ENCODE measurements at places on chromosomes 12 and 14. TPM values are rescaled to one million over a fixed set of nuclear protein-coding genes. Genes with fewer than 3 reads are reported as not detected.

Gene CAPZA3
- polyA plus RNA-seq: not detected

Gene CIROP
- polyA plus RNA-seq: not detected

Gene DDX11
- polyA plus RNA-seq: 13.8 TPM

- peaks cover 58% of the 10 kb centered on the region for H3K4me1 ChIP-seq
- H3K27ac ChIP-seq: peak overlapping the region; percentile 98
- H3K4me3 ChIP-seq: peak overlapping the region; percentile 95
- peak; percentile 57 for DNase-seq
- H3K27me3 ChIP-seq: no peaks in the 10 kb centered on the region
These were observed 232.2 kb upstream of the PLEKHG7 start for GRCh38 chr12:92470608-92471021.

DNA sequence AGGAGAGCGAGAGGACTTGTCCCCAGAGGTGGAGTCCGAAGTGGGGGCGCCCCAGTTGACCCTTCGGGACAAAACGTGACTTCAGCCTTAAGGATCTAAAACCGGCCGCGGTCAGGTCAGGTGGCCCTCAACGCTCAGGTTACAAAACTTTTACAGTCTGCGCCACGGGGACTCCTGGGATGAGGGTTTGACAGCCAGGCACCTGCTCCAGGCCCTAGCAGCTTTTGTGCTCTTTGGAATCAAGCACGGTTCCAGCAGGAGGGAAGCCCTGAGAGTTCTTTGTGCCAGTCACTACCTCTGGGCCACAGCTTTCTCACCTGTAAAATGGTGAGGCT lies 337 bp downstream of the ZC2HC1C start:
- H3K27me3 ChIP-seq: no peaks in the 10 kb centered on the region
- no peaks in the 10 kb centered on the region for H3K36me3 ChIP-seq
- H3K27ac ChIP-seq: no peak overlapping the region
- peaks cover 3% of the 10 kb centered on the region for H3K4me1 ChIP-seq

DNA sequence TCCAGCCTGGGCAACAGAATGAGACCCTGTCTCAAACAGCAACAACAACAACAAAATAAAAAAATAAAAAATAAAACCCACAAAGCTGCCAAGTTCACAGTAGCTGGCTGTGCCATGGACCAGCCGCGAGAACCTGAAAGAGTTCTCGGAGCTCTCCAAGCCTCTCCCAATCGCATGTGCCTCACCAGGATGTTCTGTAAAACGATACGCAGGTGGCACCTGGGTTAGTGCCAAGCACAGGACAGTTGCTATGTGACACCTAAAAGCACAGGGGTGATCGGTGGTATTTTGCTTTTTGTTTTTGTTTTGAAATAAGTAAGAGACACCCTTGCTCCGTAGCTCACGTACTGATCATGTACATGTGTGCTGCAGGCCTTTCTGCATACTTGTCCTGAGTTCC lies 52.4 kb downstream of the RFLNA start:
- peaks cover 9% of the 10 kb centered on the region for H3K36me3 ChIP-seq
- no peak for DNase-seq
- H3K27me3 ChIP-seq: no peaks in the 10 kb centered on the region
- H3K27ac ChIP-seq: no peak overlapping the region
- H3K4me3 ChIP-seq: no peak overlapping the region

Data from naive B cell (primary cell).